Lower leg skin (tissue), 4 donors: ENCODE measurements at places on chromosomes 5 and 9. TPM values are rescaled to one million over a fixed set of nuclear protein-coding genes. Genes with fewer than 3 reads are reported as not detected.

Gene DOK3
- 2.3 TPM for total RNA-seq

Gene SYNPO
- total RNA-seq, result 8.5 TPM

Gene ERMP1
- total RNA-seq, result 21.9 TPM

Gene QRFP
- not detected for total RNA-seq

Gene HAND1
- not detected for total RNA-seq

Gene RNF14
- total RNA-seq, result 32.2 TPM

DNA sequence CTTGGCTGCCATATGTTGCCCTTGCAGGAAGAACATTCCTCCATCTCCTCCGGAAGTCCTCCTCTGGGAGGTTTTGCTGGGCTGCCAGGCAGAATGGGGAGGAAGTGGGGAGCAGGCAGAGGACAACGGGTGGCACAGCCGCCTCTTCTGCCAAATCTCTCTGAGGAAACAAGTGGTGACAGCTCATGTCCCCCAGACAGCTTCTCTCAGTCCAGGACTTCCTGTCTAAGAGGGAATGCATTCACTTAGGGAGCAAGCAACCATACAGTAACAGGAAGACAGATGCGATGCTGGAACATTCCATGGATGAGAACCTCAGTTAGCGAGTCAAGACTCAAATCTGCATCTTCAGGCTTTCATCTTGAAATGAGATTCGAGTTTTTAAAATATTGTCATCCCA, 701.0 kb downstream of the SEMA5A start:
- peak; percentile 54 for DNase-seq

DNA sequence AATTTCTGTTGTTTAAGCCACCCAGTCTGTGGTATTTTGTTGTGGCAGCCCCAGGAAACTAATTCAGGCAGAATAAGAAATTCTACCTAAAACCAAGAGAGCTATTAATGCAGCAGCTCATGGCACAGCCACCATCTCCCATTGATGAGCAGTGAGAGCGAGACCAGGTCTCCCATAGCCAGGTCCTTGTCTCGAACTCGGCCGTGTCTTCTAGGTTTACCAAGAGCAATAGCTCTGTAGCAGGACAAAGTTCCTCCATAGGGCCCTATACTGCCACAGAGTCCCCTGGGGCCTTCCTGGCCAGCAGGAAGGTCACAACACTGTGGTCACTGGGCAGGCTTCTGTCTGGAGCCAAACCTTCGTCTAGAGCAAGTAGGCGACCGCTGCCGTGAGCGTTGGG, 34.5 kb upstream of the TJP2 start:
- no peak for DNase-seq

- no peak for DNase-seq
Observed at GRCh38 chr5:78809444-78809843, 160.9 kb upstream of the LHFPL2 start.

DNA sequence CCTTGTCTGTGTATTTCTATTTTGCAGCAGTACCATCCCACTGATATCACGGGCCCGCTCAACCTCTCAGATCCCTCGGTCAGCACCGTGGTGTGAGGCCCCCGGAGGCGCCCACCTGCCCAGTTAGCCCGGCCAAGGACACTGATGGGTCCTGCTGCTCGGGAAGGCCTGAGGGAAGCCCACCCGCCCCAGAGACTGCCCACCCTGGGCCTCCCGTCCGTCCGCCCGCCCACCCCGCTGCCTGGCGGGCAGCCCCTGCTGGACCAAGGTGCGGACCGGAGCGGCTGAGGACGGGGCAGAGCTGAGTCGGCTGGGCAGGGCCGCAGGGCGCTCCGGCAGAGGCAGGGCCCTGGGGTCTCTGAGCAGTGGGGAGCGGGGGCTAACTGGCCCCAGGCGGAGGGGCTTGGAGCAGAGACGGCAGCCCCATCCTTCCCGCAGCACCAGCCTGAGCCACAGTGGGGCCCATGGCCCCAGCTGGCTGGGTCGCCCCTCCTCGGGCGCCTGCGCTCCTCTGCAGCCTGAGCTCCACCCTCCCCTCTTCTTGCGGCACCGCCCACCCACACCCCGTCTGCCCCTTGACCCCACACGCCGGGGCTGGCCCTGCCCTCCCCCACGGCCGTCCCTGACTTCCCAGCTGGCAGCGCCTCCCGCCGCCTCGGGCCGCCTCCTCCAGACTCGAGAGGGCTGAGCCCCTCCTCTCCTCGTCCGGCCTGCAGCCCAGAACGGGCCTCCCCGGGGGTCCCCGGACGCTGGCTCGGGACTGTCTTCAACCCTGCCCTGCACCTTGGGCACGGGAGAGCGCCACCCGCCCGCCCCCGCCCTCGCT, 1.9 kb downstream of the LRRC26 start:
- DNase-seq, result no peak

DNA sequence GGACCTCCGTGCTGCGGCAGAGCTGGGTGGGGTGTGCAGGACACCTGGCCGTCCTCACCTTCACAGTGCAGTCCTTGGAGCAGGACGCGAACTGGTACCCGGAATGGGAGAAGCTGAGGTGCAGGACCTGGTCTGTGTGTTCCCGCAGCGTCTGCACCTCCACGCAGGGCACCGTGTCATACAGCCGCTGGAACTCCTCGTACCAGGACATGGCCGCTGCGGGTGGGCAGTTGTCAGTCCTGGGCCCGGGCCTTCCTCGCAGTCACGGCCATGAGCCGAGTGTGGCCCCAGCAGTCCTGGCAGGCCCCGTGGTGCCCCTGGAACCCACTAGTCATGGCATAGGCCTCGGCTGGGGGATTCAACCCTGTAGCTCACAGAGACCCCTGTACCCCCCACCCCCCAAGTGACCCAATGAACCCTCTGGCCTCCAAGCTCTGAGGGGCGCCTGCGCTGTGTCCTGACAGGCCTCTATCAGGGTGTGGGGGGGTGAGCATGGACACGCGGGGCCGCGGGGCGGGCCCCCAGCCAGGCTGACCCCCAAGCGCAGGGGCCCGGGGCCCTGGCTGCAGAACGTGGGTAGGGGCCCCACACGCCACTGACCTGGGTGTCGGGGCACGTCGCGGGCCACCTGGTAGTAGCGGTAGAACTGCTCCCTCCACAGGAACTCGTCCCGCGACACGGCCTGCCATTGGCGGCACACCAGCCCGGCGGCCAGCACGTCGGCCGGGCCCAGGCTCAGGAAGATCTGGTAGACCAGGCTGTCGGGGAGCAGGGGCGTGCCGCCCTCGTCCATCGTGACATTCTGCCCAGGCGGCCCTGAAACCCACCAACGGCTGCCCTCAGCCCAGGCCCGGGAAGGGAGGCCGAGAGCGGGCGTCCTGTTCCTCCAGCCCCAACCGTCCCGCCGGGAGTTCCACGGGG, 987 bp downstream of the FBXW5 start:
- no peak for DNase-seq

DNA sequence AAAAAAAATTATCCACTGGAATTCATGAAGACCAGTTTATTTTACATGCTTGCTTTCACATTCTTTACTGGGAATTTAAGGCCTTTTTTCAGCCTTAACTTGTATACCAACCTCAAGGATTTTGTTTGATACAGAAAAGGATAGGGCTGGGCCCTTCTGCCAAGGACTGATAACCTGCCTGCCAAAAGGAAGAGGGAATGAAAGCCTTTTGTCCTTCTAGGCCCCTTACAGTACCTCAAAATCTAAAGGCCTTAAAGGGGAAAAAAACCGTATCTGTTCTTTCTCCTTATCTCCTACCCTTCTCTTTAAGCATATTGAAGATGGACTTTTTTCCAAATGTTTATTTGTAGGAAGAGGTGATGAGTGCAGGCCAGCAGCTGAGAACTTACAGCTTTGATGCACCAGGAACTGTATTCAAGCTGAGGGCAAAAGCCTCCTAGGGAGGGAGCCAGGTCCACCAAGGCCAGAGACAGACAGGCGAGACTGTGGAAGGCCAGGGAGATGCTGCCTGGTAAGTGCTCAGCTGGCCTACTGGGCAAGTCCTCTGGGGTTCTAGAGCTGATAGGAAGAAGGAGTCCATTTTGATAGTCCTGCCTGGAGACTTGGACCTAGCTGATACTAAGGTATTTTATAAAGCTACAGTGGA, 31.8 kb downstream of the FAXDC2 start:
- no peak for DNase-seq

DNA sequence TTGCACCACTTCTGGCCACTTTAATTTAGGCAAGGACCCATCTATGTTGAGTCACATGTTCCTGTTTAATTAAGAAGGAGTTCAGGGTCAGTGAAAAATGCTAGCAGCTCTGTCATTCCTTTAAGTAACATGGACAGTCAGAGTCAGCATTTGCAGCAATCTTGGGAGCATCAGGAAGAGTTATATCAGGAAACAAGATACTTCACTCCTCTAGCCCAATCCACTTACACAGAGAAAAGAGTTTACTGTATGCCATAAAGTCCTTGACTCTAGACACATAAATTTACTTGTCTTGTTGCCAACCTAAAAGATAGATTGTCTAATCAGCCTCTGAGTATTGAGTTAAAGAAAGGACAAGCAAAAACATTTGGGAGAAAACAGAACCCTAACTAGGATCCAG, 266.7 kb downstream of the PJA2 start:
- DNase-seq, result no peak

DNA sequence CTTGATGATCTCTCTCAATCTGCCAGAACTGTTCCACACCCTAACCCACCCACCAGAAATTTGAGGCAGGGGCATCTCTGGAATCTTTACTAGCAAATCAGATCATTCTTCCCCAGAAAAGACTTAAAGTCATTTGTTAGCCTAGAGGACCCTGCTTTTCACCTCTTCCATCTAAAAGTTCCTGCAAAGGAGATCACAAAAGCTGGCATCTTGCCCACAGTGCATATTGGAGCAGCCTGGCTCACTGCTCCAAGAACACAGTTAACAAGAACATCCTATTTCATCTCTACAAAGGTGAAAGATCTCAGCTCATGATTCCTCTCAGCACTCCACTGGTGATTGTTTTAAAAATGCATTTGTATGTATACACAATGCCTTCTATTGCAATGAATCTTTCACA, 36.3 kb downstream of the GABRP start:
- no peak for DNase-seq

- DNase-seq, result no peak
Observed at GRCh38 chr9:23648651-23649050, 177.4 kb downstream of the ELAVL2 start.

- no peak for DNase-seq
Observed at GRCh38 chr9:18477121-18477660, 3.2 kb downstream of the ADAMTSL1 start.

DNA sequence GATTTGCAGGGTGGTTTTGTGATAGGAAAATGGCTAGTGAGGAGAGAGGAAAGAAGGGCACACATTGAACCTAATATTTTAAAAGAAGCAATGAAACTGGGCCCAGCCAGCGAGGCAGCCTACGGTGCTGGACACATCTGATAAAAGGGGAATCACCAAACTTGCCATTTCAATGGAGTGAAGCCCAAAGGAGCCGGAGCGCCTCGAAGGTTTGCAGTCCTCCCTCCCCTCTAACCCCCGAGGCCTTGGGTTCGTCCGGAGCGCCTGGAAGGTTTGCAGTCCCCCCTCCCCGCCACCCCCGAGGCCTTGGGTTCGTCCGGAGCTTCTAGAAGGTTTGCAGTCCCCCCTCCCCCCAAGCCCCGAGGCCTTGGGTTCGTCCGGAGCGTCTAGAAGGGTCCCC, 132.6 kb downstream of the TENT4A start:
- no peak for DNase-seq

- DNase-seq, result no peak
Observed at GRCh38 chr5:168447808-168448207, 38.5 kb upstream of the RARS1 start.

GRCh38 chr5:97480313-97480712, 297.3 kb upstream of the RIOK2 start:
- no peak for DNase-seq

- no peak for DNase-seq
Observed at GRCh38 chr9:128408963-128409431, 11.7 kb upstream of the CERCAM start.

DNA sequence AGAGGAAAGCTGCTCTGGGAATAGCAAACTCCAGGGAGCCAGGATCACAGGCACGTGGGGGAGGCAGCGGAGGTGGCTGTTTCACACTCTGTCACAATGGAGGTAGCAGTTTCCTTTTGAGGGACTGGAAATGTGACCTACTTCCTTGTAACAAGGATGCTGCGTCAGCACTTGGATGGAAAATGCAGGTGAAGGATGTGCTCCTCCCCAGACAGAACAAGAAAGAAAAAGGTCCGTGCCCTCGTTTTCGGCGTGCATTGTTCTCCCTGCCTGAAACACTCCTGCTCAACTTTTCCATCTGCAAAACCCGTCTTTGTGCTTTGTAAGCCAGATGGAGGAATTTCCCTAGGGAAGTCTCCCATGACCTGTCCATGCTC, 55.1 kb upstream of the SH3PXD2B start:
- DNase-seq, result peak; percentile 16

- DNase-seq, result no peak
Observed at GRCh38 chr5:14245132-14245925, 102.2 kb downstream of the TRIO start.

- DNase-seq, result no peak
Observed at GRCh38 chr5:18811661-18812060, 1176.3 kb downstream of the CDH18 start.

- DNase-seq, result no peak
Observed at GRCh38 chr5:35269006-35269405, 38.7 kb upstream of the PRLR start.

DNA sequence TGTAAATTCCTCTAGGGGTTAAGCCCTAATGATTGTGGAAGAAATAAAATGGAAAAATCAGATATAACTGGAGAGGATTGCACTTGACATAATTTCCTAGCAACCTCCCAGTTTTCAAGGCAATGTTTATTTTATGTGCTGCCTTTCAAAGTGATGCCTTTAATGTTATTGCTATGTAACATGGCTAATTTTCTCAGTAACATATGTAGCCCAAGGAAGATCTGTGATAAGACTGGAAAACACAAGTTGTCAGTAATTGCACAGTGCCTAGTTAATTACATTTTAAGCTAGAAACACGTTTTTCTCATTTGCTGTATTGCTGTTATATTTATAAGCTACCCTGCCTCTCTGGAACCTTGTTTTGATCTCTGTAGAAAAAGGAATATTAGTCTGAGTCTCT, 49.2 kb upstream of the KCNN2 start:
- DNase-seq, result no peak

- no peak for DNase-seq
Observed at GRCh38 chr5:111675201-111675934, 81.6 kb downstream of the NREP start.

- no peak for DNase-seq
Observed at GRCh38 chr9:97774673-97775072, 77.5 kb upstream of the XPA start.
